T-helper 2 cell (primary cell): ENCODE measurements at places on chromosomes 11 and 22.
A peak's percentile ranks its signal among the peaks of the same experiment; 100 is the strongest.

DNA sequence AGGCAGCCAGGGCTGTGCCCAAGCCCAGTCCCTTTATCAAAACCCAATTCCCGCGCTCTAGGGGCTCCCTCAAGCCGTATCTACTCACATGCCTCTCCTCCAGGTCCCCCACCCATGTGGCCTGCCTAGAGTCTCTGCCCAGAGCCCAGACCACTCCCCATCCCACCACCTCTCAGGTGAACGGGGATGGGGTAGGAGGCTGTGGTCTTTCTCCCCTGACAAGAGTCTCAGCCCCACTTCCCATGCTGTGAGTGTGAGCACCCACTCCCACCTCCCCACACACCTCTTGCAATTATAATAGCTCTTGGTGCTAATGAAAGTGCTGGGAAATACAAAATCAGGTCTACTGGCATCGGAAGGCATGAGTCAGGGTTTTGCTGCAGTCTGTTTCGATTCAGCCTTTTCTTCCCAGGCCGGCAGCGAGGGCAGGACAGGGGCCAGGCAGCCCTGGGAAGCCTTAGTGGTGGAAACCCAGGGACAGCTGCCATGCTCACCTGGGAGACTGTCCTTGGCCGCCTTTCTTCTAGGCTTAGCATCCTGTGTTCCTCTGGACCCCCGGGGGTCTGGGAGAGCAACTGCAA lies 16.7 kb upstream of the TMPRSS4 start:
- DNase-seq, result no peak

GRCh38 chr22:44543362-44543761 lies 45.3 kb upstream of the RTL6 start:
- DNase-seq, result no peak

DNA sequence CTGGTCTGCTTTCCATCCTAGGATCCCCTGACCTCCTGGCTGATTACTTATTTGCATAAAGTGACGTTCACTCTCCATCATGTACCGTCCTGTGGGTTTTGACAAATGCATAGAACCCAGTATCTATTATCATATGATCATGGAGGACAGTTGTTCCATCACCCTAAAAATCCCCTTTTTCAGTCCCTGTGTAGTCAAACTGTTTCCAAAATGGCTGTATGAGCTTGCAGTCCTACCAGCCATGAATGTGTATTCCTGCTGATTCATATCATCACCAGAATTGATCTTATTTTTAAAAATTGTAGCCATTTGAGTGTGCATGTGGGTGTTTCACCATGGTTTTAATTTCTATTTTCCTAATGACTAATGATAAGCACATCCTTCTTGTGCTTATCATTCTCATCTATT lies 108.8 kb downstream of the MPPED1 start:
- no peak for DNase-seq

- DNase-seq, result no peak
Measured at GRCh38 chr22:23831261-23831660, 7.5 kb downstream of the DERL3 start.

- DNase-seq, result no peak
Measured at GRCh38 chr11:80698637-80699036, 1257.8 kb upstream of the TENM4 start.

DNA sequence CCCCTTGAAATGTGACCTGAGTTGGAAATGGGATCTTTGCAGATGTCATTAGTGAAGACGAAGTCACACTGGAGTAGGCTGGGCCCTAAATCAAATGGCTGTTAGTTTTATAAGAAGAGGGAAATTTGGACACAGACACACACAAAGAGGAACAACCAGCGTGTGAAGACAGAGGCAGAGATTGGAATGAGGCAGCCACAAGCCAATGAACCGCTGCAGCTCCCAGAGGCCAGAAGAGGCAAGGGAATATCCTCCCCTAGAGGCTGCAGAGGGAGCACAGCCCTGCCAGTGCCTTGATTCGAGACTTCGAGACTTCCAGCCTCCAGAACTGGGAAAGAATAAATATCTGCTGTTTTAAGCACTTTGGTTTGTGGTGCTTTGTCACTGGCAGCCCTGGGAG lies 484.5 kb downstream of the MN1 start:
- DNase-seq, result no peak

- DNase-seq, result no peak
Measured at GRCh38 chr11:68666849-68667248, 17.5 kb upstream of the GAL start.

GRCh38 chr11:100328626-100329340 lies 358.3 kb upstream of the ARHGAP42 start:
- no peak for DNase-seq

DNA sequence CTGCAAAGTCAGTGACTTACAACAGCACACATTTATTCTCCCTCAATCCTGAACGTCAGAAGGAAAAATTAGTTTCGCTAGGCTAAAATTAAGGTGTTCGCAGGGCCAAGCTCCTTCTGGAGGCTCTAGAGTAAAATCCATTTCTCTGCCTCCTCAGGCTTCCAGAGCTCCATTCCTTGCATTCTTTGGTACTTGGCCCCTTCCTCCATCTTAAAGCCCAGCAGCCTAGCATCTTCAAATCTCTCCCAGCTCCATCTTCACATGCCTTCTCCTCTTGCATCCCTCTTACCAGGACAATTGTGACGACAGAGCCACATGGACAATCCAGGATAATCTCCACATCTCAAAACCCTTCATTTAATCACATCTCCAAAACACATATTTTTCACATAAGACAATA lies 165.0 kb downstream of the GRIA4 start:
- no peak for DNase-seq

GRCh38 chr11:72002841-72003775 lies 4.4 kb downstream of the IL18BP start:
- DNase-seq, result no peak

DNA sequence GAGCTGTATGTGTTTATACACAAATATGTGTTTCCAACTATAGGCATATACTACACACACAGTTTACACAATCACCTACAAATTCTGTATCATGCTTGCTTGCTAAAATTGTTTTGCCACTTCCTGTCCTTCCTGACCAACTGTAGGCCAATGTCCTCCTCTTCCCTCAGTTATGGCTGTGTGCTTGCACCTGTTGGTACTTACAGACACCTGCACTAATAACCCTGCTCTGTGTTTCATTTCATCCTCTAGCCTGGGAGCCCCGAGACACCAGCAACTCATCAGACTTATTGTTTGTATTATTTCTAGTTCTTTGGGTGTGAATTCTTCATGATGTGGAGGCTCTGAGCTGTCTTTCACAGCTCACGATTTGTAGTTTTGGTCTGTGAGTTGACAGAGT lies 1.8 kb upstream of the NCF4 start:
- no peak for DNase-seq

- no peak for DNase-seq
Measured at GRCh38 chr22:42156121-42156520, 25.5 kb upstream of the CYP2D6 start.

- DNase-seq, result no peak
Measured at GRCh38 chr11:119480380-119481020, 57.5 kb upstream of the THY1 start.

GRCh38 chr22:46918197-46918596 lies 155.7 kb downstream of the TBC1D22A start:
- no peak for DNase-seq

DNA sequence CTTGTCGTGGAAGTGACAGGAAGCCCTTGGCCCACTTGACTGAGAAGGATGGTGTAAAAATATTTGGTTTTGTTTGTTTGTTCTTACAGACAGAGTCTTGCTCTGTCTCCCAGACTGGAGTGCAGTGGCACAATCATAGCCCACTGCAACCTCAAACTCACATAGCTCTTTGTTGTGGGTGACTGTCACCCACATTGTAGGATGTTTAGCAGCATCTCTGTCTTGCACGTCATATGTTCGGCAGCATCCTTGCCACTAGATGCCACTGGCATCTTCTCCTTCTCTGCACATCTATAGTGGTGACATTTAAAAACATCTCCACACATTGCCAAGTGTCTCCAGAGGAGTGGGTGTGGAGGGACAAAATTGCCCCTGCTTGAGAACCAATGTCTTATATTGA lies 56.8 kb downstream of the PRR5L start:
- peak; percentile 91 for DNase-seq

- DNase-seq, result no peak
Measured at GRCh38 chr22:26573026-26573662, 16.8 kb downstream of the TPST2 start.

DNA sequence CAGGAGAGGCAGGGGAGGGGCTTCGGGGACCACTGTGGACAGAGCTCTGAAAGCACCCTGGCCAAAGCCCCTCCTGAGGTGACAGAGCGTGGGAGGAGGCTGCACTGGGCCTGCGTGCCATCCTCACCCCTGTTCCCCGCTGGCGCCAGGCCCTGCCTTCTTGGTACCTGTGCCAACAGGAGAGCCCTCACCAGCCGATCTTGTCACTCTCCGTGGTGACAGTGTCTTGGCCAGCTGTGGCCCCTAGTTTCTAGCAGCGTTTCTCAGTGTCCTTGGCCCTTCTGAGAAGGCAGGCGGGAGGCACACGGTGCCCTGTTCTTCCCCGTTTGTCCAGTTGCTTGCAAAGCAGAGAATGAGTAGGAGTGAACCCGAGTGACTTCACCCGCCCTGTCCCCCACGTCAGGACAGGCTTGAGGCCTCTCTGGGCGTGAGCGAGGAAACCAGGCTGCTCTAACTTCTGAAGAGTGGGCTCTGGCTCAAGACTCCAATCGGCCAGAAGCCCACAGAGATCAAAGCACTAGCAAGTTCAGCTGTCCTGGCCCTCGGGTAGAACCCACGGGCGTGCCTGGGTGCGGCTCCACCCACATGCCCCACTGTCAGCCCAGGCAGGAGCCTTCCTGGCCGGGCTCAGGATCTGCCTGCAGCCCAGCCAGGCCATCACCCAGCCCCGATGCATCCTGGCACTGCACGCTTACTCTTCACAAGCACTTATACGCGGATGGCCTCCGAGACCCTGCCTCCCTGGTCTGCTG lies 60.2 kb upstream of the EMID1 start:
- no peak for DNase-seq

- DNase-seq, result no peak
Measured at GRCh38 chr11:86804951-86805350, 4.6 kb downstream of the PRSS23 start.

DNA sequence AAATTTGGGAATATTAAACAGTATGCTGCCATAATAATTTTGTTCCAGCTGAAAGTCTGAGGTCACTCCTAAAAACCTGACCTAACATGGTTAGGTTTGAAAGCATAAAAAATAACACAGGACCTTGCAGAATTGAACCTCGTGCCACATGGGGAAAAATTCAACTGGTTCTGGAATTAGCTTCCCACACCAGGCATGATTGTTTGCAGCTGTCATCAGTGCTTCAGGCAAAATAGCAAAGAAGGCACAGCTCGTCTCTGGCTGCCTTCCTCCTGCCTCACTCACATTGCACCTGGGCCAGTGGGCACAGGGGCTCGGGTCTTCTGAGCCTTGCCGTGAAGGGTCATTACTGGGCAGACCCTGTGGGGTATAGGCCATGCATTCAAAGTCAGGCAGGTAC lies 153.8 kb upstream of the ARHGAP20 start:
- DNase-seq, result no peak

DNA sequence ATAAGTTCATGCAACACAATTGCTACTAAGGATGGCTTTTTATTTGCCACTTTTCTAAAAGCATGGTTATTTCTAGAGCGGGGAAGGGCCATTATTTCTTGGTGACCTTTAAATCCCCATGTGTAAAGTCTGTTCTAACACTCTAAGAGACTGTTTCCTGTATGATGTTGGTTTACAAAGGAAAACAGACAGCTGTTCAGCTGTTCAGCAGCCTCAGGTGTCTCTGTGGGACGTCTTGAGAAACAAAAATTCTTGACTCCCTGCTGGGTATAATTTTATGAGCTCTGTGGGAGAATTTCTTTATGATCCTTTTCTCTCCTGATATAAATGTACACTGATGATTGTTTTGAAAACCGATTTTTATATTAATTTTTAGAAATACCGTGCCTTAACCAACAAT lies 13.9 kb downstream of the MUC15 start:
- DNase-seq, result no peak

DNA sequence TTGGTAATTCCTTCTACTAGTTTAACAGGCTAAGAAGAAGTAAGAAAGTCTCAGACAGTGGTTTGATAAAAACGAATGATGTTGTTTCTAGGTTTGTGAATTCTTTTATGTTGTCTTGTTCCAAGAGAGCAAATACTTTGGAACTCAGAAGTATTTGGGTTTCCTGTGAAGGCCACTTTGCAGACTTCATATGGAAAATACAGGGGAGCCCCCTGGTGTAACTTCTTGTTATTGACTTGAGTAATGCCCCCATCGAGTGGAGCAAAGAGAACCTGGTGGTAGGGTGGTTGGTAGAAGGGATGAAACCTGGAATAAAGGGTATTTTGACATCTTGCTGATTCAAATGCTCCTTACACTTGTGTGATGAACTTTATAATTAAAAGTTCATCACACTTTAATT lies 40.0 kb upstream of the PTH start:
- no peak for DNase-seq

GRCh38 chr11:70132641-70133040 lies 54.5 kb downstream of the ANO1 start:
- no peak for DNase-seq

- DNase-seq, result no peak
Measured at GRCh38 chr22:36852056-36852973, 8.5 kb upstream of the NCF4 start.

GRCh38 chr11:78187366-78188285 lies 800 bp downstream of the KCTD21 start:
- DNase-seq, result no peak

- DNase-seq, result no peak
Measured at GRCh38 chr11:92329137-92329536, 104.5 kb downstream of the FAT3 start.
